8988T (cell line): ENCODE measurements at places on chromosomes 12 and 14.

- DNase-seq, result no peak
These were observed 16.8 kb upstream of the DYNC1H1 start for GRCh38 chr14:101947577-101947903.

DNA sequence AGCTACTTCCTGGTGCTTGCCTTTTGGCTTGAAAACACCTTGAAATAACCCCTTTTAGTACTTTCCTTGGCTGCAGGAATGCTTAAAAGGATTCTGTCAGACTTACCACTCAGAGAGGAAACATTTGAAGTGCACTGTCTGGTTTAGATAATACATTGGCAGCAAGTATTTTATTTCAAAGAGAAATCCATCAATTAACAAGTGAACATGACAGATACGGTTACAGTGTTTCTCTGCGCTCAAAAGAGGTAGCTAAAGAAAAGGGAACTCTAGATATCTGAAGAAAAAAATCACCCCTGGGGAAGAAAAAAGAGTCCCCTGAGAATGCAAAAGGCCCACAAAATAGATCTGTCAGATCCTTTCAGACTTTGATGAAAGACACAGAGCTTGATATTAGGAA is 421.9 kb downstream of the LRFN5 start:
- no peak for DNase-seq

- DNase-seq, result no peak
These were observed 62.2 kb downstream of the TECPR2 start for GRCh38 chr14:102424923-102425322.

DNA sequence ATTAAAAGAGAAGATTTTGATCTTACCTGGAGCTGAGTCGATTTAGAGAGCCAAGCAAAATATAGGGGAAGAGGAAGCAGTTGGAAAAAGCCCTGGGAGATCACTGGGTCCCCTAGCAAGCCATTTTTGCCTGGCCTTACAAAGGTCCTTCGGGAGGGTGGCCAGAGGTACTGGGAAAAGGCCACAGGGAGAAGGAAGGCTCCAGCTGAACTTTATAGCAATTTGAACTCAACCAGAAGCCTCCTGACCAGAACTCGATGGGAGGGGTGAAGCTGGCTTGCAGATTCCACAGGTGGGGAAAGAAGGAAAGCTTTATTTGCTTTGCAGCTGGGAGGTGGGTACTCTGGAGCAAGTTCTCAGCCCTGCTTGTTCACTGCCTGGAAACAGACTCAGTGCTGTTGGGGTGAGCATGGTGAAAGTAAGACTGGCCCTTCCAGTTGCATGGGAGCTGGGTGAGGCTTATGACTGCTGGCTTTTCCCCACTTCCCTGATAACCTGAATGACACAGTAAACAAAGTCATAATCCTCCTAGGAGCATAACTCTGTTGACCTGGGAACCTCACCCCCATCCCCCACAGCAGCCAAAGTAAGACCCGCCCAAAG is 855.8 kb downstream of the FSCB start:
- no peak for DNase-seq

- DNase-seq, result no peak
These were observed 887.8 kb downstream of the TRHDE start for GRCh38 chr12:73159954-73160353.

DNA sequence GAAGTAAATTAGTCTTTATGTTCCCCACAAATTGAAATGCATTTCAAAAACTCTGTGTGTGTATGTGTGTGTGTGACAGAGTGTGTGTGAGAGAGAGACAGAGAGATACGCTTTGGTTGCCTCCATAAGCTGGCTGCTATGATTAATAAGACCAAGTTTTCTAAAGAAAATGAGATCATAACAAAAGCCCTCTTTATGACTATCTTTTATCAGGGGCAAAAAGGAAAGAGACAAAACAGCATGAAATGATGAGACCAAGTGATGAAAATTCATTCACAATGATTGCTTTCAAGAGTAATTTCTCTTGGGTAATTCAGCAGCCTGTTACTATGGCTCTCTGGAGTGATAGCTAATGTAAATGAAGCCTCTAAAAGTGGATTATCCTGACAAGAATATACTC is 277.6 kb upstream of the PLEKHG7 start:
- no peak for DNase-seq

DNA sequence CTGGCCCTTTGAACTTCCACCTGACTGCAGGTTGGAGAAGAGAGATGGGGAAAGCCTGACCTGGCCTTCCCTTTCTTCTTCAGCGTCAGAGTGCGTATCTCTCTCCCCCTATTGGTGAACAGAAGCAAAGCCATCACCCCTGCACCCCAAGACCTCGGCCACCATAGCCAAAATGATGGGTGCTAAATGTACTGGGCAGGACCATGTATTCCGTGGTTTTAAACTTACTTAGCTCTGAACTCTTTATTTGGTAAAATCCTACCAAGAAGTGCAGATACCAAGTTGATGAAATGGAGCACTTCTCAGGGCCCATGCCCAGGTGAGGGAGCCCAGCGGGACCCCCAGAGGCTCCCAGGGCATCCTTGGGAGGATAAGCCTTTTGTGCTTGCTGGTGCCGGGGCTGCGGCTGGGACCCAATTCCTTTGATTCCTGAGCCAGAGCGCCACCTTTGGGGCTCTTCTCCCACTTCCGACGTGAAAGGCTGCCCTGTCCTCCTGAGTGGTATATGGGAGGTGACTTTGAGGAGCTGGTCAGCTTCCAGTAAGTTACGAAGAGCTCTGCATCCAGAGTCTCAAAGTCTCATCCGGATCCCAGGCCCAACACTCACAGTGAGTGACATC is 9.4 kb downstream of the CCND2 start:
- DNase-seq, result no peak

DNA sequence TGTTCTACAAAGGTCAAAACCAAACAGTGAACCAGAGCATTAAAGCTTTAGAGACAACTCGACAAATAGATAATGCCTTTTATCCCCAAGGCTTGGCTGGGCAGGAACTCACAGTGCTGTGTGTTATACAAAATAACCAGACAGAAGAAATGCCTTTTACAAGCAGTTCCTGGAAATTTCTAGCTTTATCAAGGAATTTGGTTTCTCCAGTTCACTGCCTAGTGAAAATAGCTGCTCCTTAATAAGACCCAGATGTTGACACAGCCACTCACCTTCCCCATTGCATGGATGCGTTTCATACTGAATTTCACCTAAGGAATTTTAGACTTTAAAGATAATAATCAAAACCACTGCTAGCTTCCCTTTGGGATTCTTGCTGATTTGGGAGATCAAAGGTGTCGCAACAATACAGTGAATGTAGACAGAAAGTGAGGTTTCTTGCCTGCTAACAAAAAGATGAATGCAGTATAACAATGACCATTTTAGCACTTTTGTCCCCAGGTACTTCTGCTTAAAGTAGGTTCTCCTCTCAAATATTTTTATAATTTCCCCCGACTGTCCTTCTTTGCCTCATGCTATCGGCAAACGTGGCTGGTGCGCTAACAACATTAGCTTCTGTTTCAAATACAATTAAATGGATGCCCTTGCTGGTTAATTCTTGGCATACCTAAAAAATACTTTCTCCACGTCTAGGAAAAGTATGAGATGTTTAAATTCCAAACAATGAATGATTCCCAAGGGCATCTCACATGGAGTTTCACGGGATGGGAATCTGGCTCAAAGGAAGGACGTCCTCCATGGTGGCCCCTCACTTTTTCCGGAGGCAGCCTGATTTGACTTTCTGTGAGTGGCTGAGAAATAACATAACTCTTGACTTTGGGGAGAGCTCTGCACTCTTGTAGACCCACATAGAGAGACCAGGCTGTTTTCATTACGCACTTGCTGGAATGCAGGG is 162.4 kb downstream of the C12orf75 start:
- no peak for DNase-seq

DNA sequence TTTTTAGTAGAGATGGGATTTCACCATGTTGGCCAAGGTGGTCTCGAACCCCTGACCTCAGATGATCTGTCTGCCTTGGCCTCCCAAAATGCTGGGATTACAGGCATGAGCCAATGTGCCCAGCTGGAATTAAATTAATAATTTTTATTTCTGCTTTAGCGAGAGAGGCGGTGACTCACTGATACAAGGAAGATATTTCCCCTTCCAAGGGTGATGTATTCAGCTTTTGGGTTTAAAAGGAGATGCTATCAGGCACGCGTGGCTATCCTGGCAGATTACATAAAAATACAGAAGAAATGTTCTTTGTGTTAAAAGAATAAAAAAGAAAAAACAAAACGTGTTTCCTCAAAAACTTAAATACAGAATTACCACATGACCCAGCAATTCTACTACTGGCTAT is 12.4 kb upstream of the P2RX7 start:
- DNase-seq, result no peak

DNA sequence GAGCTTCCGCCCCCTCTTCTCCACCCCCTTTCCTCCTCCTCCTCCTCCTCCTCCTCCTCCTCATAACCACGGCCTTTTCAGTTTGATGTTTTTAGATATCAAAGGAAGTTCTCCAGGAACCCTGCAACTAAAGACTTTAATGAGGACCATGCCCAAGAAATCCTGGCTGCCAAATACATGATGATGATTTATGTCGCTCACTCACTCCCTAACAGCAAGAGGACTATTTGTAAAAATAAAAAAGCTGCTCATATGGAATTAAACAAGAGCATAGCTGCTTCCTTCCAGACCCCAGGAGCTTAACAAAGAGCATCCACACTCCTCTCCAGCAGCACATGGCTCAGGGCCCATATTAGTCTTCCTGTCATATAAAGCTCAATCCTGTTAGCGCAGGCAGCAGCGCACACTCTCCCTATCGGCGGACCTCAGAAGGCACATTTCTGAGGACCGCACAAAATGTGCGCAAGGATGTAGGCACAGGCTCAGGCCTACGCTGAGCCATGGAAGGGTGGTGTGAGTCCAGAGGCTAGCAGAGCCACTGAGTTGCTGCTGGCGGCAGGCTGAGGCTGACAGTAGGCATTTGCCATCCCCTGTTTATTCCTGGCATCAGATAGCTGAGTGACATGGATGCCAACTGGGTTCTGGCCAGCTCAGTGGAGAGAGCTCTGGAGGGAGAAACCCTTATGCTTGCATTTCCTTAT is 232.8 kb downstream of the MSRB3 start:
- no peak for DNase-seq

GRCh38 chr12:115421796-115422709 is 738.1 kb upstream of the TBX3 start:
- DNase-seq, result no peak

DNA sequence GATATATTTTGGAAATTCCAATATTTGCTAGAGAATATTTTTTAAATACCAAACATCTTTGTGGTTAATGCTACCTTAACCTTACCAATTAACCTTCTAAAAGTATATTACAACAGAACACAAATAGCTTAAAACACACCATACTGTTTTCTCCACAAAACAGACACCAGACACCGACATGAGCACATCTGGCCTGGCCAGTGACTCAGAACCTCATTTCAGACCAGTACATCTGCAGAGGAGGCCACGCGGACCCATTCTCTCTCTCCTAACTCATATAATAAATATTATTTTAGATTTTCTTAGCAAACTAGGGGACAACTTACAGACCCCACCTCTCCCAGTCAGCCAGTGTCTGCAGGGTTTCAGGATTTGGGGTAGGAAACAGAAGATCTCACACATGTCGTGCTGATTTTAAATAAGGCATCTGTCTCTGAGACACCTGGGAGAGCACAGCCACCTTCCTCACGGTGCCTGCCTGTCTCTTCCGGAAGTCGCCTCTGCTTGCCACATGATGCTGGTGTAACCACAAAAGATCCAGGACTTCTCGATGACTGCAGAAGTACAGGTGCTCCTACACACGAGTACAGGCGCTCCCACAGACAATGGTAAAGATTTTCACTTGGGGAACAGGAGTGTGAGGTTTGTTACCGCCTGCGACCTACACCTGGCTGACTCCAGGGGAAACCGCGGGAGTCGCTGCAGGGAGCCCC is 9.7 kb upstream of the ANKLE2 start:
- DNase-seq, result no peak

GRCh38 chr14:71538938-71539649 is 393.1 kb upstream of the RGS6 start:
- DNase-seq, result no peak

DNA sequence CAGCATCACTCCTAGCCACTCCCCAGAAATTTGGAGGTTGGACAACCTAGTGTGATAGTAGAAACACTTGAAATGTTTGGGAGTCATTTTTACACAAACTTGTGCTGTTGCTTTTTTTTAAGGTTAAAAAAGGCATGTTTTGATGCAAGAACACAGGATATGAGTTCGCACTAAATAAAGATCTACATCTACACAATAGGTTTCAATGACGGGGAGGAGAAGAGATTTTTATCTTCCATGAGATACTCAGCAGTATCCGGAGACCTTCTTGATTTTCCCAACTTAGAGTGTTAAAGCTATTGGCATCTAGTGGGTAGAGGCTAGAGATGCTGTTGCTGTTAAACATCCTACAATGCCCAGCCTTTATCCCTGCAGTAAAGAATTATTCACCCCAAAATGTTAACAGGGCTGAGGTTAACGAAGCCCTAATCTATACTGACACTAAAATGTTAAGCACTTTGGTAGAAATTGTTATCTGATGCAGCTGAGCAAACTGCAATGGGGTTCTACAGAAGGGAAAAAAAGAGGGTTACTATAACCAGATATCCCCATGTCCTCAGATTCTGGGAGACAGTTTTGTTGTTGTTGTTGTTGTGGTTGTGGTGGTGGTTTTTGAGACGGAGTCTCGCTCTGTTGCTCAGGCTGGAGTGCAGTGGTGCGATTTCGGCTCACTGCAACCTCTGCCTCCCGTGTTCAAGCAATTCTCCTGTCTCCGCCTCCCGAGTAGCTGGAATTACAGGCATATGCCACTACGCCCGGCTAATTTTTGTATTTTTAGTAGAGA is 14.0 kb upstream of the PCNX1 start:
- no peak for DNase-seq

DNA sequence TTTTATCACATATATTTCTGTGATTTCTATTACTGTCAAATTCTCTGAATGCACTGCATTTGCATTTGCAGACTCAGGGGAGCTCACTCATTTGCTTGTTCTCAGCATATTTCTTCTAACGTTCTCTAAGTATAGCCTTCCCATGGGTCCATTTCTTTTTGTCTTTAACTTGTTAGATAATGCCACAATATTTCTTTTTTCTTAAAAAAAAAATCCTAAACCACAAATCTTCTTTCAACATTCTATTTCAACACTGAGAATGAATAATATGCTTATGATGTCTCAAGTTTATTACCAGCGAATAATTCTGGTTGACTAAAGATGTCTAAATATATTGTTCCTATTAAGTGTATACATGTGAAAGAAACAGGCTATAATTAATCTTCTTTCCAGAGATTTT is 200.2 kb downstream of the ANO6 start:
- DNase-seq, result no peak

DNA sequence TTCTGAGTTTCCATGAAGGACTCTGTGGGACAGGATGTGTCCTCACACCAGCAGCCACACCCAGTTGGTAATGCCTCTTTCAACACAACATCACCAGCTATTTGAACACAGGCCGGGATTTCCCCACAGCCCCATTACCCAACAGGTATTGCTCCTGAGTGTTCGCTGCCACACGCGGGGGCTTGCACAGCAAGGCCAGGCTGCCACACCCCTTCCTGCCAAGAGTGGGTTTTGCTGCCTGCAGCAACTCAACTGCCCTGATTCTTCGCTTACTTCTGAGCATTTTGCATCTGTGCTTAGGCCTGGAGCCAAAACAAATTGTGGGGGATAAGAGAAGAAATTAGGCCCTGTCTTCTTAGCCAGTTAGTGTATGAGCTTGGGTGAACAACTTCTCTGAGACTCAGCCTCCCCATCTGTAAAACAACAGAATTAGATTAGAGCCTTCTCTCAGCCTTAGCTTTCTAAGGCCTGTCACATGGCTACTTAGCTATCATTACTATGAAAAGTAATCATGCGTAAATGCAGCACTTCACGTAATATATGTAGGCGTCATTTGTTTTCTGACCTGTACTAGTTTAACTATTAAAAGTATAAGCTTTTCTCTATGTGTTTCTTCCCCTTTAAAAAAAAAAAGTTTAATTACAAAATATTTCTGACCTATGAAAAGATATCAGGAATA is 20.0 kb downstream of the CKAP4 start:
- no peak for DNase-seq

GRCh38 chr14:102781063-102781462 is 3.8 kb downstream of the TRAF3 start:
- DNase-seq, result no peak
